H7 (cell line): ENCODE measurements at places on chromosomes 2 and 18. TPM values are rescaled to one million over a fixed set of nuclear protein-coding genes. Genes with fewer than 3 reads are reported as not detected.
A peak's percentile ranks its signal among the peaks of the same experiment; 100 is the strongest.

DNA sequence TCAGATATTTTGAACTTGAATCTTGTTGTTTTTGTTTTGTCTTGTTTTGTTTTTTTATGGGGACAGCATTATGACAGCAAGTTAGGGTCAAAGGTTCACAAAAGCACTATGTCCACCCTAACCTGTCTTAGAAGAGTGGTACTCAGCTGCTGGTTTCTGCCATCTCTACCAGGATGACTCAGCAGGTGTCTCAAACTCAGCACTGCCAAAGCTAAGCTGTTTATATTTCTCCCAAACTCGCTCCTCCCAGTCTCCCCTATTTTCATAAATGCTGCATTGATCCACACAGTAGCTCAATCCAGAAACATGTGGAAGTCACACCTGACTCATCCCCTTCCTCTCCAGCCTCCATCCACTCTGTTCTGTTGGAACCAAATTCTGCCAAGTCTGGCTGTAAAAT is 134.9 kb downstream of the ZBTB7C start:
- no peak for DNase-seq

DNA sequence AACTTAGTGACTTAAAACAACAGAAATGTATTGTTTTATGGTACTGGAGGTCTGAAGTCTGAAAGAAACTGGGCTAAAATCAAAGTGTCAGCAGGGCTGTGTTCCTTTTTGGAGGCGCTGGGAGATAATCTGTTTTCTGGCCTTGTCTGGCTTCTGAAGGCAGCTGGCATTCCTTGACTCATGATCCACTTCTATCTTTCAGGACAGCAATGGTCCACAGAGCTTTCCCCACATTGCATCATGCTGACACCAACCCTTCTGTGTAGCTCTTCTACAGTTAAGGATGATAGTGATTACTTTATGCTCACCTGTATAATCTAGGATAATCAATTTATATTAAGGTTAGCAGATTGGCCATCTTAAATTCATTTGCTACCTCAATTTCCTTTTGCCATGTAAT is 392.1 kb downstream of the TDRD15 start:
- DNase-seq: no peak

DNA sequence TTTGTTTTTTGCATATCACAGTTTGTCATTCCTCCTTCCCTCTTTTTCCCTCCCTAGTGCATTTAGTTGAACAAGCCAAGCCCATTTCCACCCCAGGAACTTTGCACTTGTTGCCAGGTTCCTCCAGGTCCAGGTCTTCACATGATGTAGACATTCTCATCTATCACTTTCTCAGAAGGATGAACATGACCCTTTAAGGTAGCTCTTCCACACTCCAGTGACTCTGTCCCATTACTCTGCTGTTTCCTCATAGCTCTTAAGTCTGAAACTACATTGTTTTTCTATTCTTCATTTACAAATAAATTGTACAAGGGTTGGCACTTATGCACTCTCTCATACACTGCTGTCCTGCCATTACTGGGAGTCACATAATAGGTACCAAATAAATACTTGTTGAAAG is 6.1 kb downstream of the KYNU start:
- DNase-seq: no peak

- DNase-seq: no peak
Measured at GRCh38 chr2:239459606-239460005, 58.8 kb upstream of the HDAC4 start.

- no peak for DNase-seq
Measured at GRCh38 chr18:68728081-68728700, 13.3 kb upstream of the TMX3 start.

DNA sequence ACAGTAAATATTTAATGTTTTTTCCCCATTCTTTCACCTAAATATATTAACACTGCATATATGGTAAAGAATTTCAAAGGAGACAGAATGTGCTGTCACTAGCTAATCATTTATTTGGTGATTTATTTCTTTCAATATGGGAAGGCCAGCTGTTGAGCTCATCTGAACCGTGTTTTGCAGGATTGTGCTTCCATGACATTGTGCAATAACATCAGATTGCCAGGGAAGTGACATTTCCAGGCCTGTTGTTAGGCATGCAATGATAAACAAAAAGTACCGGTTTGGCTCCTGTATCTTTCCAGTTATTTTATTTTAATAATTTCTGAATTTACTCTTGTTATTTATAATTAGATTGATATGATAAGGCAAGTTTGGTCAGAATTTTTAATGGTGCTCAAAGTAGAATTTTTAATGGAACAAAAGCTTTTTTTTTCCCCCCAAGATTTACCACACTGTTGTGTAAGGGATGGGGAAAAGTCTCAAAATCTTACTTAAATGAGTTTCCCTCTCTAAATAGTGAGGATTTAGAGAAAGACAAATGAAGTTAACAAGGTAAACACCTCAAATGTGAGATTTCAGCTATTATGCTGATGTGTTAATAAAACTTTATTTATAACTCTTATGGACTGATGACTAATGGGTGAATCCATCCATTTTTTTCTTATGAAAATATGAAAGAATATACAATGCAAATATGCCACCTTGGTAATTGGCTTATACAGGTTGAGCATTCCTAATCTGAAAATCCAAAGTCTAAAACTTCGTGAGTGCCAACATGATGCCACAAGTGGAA is 52.7 kb downstream of the MALT1 start:
- no peak for DNase-seq

- no peak for DNase-seq
Measured at GRCh38 chr18:55497825-55498403, 90.1 kb downstream of the TCF4 start.

- DNase-seq: no peak
Measured at GRCh38 chr18:6795307-6795706, 65.8 kb downstream of the ARHGAP28 start.

GRCh38 chr18:52288403-52289004 is 51.5 kb upstream of the DCC start:
- peak; percentile 8 for DNase-seq

GRCh38 chr2:220503431-220503830 is 876.0 kb downstream of the SLC4A3 start:
- DNase-seq: no peak

- no peak for DNase-seq
Measured at GRCh38 chr18:8106603-8107002, 502.6 kb upstream of the RAB12 start.

DNA sequence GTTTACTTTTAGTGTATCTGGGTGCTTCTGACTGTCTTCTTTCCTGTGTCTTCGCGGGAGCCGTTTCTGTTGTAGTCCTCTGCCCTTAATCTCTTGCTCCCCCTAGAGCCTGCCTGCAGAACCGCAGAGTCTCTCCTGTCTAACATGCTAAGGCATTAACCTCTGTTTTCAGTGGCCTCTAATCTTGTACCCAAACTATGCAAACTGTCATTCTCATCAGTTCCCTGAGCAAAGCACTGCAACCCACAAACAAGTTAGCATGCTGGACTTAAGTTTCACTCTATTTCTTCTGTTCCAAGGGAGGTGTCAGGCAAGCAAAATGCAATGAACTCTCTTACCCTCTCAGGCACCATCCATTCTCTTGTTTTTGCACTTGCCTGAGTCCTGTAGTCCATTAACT is 138.4 kb downstream of the OTX1 start:
- peak; percentile 60 for DNase-seq

DNA sequence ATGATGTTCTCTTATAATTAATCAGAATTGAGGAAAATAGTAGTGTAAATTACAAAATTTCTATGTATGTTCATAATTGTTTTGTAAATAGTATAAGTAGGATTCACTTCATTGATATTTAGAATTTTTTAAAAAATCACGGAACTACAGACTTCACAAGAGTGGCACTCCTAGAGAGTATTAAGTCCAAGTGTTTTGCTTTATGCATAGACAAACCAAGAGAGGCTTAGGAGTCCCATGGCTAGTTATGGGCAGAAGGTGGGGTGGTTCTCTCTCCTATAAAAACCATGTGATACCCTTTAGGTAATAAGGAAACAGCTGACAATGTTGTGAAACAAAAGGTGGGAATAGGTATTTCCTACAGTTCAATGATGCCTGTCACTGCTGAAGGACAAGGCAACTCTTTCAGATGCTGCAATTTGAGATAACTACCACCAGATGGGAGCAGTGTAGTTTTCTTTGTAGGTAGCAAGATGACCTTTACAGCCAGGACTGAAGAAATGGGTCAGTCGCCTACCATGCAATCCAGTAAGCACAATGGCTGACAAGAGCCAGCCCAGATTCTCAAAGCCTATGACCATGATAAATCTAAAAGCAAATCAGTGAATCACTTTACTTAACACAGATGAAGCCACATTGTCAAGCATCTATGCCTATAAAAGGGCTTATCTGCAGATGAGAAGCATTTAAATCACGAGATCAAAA is 83.9 kb downstream of the AAK1 start:
- peak; percentile 61 for DNase-seq

- no peak for DNase-seq
Measured at GRCh38 chr2:226953206-226953605, 117.4 kb downstream of the RHBDD1 start.

The NLRC4 gene
- 0.10 TPM in 1 of 2 replicates, not detected in the other for total RNA-seq

The PAX3 gene
- not detected in 2 replicates for total RNA-seq

The RAPGEF4 gene
- total RNA-seq: 0.69 and 0.78 TPM in 2 replicates

The ADGRF3 gene
- 1.2 TPM in 1 of 2 replicates, not detected in the other for total RNA-seq

The ZEB2 gene
- total RNA-seq: 4.9 and 6.3 TPM in 2 replicates

The LYPD6 gene
- 2.9 and 3.0 TPM in 2 replicates for total RNA-seq

The OR6B2 gene
- total RNA-seq: not detected in 2 replicates

The IL18R1 gene
- total RNA-seq: 0.41 and 0.42 TPM in 2 replicates

The VIT gene
- 0.52 TPM in 1 of 2 replicates, not detected in the other for total RNA-seq
